GDM1 (cell line): ENCODE measurements at places on chromosomes 11 and 22.

DNA sequence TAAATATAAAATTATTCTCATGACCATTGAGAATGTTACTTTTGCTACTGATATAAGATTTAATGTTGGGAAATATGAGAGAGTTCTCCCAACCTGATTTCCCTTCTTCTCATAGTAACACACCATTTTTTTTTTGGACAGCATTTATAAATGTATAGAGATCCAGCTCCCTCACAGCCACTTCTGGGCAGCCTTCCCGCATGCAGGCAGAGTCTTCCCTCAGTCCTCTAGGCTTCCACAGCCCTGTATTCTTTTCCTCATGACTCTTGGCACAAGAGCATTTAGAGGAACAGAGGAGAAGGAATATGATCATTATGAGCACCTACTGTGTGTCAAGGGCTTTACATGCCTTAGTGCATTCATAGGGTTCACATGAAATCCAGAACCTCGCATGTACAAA is 9.0 kb downstream of the DTX4 start:
- DNase-seq, result no peak

- DNase-seq, result no peak
Observed at GRCh38 chr22:39303358-39303757, 16.1 kb downstream of the RPL3 start.

DNA sequence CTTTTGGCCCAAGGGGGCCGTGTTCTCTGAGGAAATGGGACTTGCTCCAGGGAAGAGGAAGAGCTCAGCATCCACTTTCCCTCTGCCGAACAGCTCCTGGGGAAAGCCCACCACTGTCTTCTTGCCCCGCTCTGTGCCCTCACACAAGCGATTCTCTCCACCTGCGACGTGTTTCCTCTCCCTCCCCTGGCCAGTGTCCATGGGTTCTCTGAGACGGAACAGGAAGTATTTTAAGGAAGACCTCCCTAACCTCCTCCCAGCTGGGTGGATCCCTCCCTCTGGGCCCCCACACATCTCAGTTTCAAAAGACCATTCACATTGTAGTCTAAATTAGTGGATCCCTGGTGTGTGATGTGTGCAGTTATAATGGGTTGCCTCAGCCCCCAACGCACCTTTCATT is 1.6 kb downstream of the TP53AIP1 start:
- DNase-seq, result no peak

GRCh38 chr11:134041791-134042696 is 26.8 kb upstream of the JAM3 start:
- no peak for DNase-seq
